Nasal cavity respiratory epithelium epithelial cell of viscerocranial mucosa (primary cell): ENCODE measurements at places on chromosomes 1 and 21. TPM values are rescaled to one million over a fixed set of nuclear protein-coding genes. Genes with fewer than 3 reads are reported as not detected.

Gene SIPA1L2
- 38.6 and 48.6 TPM in 2 replicates for total RNA-seq

Gene SPRR2F
- not detected in 2 replicates for total RNA-seq

Gene ABCA4
- total RNA-seq, result under 0.01 and 1.1 TPM in 2 replicates

Gene BMP8B
- 0.50 and 1.0 TPM in 2 replicates for total RNA-seq

Gene DENND2C
- 26.8 and 40.0 TPM in 2 replicates for total RNA-seq

Gene TCHH
- under 0.01 and 0.14 TPM in 2 replicates for total RNA-seq

Gene AGMAT
- total RNA-seq, result 0.93 and 1.4 TPM in 2 replicates

Gene HCRTR1
- not detected in 2 replicates for total RNA-seq

Gene ITLN1
- total RNA-seq, result not detected in 2 replicates

Gene PRKCZ
- 33.8 and 42.1 TPM in 2 replicates for total RNA-seq

Gene LRRC38
- total RNA-seq, result not detected in 2 replicates

Gene ITLN2
- 0.21 TPM in 1 of 2 replicates, not detected in the other for total RNA-seq

Gene GADD45A
- 165 and 279 TPM in 2 replicates for total RNA-seq

Gene SLC25A34
- total RNA-seq, result 0.68 and 1.7 TPM in 2 replicates

Gene ACOT11
- 2.4 and 12.6 TPM in 2 replicates for total RNA-seq

Gene KCNA3
- total RNA-seq, result not detected in 2 replicates

Gene GPX7
- 2.0 and 2.7 TPM in 2 replicates for total RNA-seq

Gene FAM151A
- not detected in 2 replicates for total RNA-seq
